ENCODE measurements at places on chromosomes 3 and 15. TPM values are rescaled to one million over a fixed set of nuclear protein-coding genes. Genes with fewer than 3 reads are reported as not detected.

- peak; percentile 83 for DNase-seq
These were observed 39.7 kb upstream of the VEPH1 start for GRCh38 chr3:157542711-157543500.

DNA sequence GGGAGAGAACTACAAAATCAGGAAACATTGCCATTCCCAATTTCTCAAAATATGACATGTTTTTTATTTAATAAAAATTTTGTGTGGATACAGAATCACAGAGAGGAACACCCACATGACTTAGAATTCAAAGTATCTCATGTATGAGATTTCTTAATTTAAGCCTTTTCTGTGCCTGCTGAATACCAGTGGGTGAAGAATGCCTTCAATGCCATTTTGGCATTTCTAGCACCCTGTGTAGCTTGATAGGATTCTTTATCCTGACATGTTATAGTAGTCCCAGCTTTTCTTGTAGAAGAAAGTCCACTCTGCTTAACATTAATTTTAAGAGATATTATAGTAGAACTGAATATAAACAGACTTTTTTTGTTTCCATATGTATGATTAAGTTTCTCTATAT is 3.1 kb upstream of the SLMAP start:
- DNase-seq, result no peak

GRCh38 chr15:100075229-100075628 is 266.5 kb downstream of the ADAMTS17 start:
- DNase-seq, result no peak

DNA sequence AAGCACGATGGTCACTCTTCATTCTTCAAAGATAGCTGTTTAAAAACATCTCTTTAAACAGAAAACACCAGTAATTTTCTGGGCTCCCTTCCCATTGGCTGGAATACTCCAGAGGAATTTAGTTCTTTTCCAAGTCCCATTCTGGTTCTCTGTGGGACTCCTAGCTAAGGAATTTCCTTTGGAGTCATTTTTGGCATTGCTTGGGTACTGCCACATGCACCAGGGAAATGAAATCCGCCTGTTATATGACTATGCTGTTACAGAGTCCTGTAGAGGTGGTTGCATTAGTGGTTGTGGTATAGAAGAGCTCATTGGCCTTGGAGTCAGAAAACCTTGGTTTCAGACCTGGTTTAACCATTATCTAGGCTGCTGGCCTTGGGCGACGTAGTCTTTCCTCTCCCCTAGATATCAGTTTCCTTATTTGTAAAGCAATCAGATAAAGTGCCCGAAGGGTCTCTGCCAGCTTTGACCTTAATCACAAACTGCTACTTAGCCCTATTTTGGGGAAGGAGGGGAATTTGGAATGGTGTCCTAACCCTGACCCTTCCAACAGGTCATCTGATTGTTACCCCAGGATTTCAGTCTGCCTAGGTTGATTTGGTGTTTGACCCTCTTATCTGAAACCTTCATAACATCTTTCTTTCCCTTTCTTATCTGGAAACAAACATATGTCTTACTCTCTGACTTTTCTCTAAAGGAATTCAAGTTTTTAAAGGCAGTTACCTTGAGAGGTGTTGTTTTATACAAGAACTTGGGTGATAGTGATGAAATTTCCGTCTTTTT is 13.4 kb downstream of the RTP1 start:
- no peak for DNase-seq

DNA sequence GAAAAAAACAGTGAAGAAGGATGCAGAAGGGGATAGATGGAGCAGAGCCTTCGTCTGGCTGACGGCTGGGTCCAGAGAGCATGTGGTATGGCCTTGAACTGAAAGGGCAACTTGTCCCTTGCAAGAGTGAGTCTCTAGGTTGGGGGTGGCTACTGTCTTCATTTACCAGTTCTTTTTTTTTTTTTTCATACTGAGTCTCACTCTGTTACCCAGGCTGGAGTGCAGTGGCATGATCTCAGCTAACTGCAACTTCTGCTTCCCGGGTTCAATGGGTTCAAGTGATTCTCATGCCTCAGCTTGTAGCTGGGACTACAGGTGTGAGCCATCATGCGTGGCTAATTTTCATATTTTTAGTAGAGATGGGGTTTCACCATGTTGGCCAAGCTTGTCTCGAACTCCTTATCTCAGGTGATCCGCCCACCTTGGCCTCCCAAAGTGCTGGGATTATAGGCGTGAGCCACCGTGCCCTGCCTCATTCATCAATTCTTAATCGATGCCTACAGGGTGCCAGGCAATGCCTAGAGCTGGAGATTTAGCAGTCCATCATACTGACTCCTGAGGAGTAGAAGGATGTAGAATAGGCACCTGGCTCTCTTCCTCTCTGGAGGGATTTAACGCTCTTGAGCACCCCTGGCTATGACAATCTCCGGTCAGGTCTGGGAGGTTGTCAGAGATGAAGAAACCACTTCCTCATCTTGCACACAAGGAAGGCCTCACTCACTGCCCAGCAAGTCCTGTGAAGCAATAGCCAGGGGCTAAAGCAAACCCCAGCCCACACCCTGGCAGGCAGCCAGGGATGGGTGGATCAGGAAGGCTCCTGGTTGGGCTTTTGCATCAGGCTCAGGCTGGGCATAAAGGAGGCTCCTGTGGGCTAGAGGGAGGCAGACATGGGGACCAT is at the start of gene CAMP:
Gene CAMP, plus strand, starts transcription at position 880 of the 898 bp plus-strand sequence. Its CDS starts 17 bp downstream, at position 897.
- peak; percentile 86 for DNase-seq

GRCh38 chr15:85954586-85954985 is 125.1 kb upstream of the AGBL1 start:
- no peak for DNase-seq

DNA sequence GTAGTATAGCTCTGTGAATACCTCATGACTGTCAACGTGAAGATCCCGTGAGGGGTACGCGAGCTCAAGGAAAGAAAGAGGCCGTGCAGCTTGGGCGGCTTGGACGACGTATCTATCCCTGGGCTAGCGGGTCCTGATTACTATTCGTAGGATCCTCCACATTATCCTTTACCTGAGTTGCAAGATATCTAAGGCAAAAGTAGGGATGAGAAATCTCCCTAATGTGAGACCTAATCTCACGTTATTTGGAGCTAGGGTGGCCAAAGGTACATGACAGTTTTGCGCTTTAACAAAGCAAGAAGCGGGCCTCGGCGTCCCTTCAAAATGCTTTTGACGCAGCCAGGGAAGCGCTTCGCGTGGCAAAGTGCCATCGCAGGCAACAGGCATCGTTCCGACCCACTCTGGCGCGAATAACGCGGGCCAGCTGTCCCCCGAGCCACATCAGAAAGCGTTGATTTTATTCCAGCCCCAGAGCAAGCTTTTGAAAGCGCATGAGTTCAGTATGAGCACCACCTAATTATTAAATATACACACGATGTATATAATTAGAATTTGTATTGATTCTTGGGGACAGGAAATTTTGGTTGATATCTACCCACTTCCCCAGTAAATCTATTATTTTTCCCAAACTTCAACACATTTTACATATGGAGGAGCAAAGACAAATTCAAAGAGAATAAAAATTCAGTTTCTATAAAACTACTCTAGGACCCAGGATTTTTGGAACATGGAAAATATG is 2.5 kb upstream of the EOMES start:
- no peak for DNase-seq

DNA sequence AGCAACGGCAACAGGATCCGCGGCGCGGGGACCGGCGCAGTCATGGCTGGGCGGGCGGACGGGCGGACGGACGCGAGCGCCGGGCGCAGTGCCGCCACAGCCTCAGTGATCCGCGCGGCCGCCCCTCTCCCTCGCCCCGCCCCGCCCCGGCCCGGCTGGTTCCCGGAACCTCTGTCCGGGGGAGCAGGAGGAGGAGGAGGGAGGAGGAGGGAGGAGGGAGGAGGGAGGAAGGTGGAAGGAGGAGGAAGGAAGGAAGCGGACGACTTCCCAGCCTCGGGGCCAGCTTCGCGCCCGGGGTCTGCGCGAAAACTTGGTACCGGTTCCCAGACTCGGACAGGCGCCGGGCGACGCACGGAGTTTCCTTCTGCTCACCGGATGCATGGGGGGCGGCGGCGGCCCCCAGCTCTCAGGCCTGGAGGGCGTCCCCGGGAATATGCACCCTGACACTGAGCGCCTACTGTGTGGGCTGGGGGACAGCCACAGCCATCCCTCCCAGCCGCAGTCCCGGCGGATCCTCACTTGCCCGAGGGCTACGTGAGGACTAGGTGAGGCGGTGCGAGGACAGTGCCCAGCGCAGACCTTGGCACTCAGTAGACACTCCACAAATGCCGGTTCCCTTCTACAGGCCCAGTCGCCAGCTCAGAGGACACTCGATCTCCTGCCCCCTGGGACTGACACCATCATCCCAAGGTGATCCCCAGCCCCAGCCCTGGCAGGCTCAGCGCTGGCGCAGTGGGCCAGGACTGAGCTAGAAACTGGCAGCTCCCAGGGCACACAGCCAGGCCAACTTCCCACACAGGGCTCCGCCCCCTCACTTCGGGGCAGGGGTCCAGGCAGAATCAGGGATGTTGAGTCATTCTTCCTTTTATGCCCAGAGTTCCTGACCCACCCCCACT is at the start of gene SHISA5:
Gene SHISA5, minus strand, starts transcription at position 124 of the 896 bp plus-strand sequence. Its CDS starts 80 bp downstream, at position 44.
- peak; percentile 91 for DNase-seq

ZNF662 gene
- 18.1 TPM for total RNA-seq

CASR gene
- not detected for total RNA-seq

GRCh38 chr15:28960979-28961378 is 75.2 kb downstream of the APBA2 start:
- DNase-seq, result no peak

DNA sequence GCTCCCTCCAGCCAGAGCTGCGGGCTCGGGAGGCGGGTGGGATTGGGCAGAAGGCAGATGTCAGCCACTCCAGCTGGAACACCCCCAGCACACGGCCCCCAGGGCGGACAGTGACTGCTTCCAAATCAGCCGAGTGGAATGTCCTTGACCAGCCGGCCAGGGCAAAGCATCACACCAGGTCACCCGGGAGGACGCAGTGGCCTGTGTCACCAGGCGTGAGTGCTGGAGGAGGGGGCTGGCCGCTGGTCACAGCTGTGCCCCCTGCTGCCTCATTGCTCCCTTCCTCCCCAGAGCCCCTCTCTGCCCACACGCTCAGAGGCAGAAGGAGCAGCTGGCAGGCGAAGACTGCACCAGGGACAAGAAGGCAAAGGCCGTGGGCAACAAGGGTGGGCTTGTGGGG is 33.5 kb downstream of the NTRK3 start:
- DNase-seq, result peak; percentile 73

CACNA1D gene
- total RNA-seq, result 7.4 TPM

DNA sequence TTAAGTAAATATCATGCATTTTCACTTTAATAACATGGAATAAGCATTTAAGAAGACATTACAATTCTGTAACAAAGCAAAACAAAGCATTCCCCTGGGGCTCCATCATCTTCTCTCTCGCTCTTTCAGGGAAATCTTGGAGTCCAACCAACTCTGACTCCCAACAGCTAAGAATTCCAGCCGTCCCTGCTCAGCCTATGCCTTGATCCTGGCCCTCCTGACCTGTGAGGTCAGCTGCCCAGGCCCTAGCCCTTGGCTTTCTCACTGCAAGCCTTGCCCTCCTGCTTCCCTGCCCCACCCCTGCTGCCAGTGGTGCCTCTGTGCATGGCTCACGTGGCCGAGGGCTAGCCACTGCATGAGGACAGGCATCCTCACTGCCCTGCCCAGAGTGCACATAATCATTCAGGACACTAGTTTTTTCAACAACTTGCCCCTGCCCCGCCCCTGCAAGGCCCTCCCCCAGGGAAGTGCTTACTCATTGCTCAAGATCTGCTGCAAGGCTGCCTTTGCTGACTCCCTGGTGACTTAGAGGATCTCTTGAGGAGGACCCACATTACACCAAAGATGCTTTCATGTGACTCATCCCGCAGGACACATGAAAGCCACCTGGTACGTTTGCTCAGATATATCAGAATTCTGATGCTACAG is 37.6 kb downstream of the MTMR10 start:
- no peak for DNase-seq

CLDN18 gene
- not detected for total RNA-seq

DNA sequence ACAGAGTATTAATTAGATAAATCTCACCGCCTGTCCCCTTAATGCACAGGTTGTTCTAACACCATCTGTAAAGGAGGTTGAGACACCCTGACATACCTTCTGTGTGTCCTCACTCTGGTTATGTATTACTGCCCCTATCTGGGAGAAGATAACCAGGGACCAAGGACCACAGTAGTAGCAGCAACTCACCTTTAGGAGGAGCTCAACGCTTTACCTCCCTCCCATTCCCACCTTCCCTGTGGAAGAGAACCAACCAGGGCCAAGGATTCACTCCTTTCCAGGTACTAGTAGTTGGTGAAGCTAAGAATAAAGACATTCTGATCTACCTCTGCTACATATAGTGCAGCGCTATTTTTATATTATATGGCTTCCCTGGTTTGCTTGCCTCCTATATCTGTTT is 232.6 kb downstream of the MEX3B start:
- DNase-seq, result no peak

- DNase-seq, result peak; percentile 55
These were observed 30.5 kb downstream of the RFTN1 start for GRCh38 chr3:16482770-16483531.

- DNase-seq, result no peak
These were observed 65.2 kb downstream of the ATP13A5 start for GRCh38 chr3:193313061-193313958.

CHRD gene
- total RNA-seq, result 12.0 TPM

PLA1A gene
- total RNA-seq, result 5.7 TPM

DNA sequence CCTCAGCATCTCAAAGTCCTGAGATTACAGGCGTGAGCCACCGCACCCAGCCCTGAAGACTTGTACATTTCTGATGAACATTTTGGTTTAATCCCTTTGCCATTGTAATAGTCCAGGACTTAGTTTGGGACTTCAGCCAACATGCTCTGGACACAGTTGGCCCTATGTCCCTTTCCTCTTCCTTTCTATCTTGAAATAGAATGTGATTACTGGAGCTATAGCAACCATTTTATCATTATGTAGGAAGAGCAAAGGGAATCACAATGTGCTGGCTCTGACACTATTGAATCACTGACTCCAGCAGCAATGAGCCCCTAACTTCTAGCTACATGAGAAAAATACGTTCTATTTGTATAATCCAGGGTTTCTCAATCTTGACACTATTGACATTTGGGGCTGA is 34.8 kb upstream of the MRPL3 start:
- no peak for DNase-seq

DNA sequence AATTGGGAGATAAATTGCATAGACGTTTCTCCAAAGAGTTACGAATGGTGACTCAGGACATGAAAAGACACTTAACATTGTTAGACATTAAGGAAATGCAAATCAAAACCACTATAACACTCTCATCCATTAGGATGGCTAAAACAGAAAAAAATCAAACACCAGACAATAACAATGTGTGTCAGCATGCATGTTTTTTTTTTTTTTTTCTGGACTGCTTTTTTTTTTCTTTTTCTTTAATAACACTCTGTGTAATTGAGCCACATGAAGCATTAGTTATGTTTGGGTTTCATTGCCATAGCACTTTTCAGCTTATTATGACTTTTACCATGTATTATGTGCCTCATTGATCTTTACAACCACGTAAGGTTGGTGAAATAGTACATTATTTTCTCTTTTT is 95.0 kb downstream of the NFKBIZ start:
- no peak for DNase-seq

GRCh38 chr3:182760576-182761164 is 32.6 kb upstream of the ATP11B start:
- DNase-seq, result no peak

TPM1 gene
- total RNA-seq, result 1,497 TPM

NDN gene
- 29.0 TPM for total RNA-seq

BLM gene
- total RNA-seq, result 0.94 TPM

KLHL24 gene
- 33.7 TPM for total RNA-seq

All from aorta (tissue), 5 donors.